Activated naive CD4-positive, alpha-beta T cell treated with anti-CD3 and anti-CD28 coated beads for 36 hours (primary cell): ENCODE measurements at places on chromosomes 3 and 15. TPM values are rescaled to one million over a fixed set of nuclear protein-coding genes. Genes with fewer than 3 reads are reported as not detected.

LRRC31 gene
- not detected for total RNA-seq

WNT5A gene
- not detected for total RNA-seq

DNA sequence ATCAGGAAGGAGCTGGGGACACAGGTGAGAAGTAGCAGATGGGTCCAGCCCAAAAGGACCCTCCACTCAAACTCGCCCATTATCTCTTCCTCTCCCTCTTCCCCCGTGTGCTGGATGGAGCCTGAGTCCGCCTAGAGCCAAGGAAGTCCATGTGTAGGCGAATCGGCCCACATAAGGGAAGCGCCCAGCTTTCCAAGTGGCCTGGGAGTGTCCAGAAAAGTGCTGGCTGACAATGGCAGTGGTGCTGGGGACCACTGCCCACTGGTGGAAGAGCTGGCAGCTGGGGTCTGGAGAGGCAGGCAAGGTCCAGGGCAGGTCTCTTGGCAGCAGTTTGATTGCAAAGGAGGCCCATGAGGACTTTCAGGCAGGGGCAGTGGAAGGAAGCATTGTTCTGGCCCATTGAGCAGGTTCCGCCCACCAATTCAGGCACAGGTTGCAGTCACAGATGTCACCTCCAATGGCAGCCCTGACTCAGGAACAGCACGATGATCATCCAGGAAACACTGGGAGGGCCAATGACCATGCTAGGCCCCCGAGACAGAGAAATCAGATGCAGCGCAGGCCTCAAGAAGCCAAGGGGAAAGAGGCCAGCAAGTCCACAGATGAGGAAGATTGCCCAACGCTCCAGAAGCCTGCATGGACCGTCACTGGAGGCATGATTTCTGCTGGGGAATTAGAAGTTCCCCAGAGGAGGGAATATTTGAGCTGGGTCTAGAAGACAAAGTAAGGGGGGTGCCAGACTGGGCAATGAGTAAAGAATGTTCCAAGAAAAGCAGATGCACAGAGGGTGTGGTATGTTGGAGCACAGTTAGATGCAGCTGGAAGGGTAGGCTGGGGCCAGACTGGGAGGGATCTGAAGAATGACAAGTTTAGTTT is 3.0 kb downstream of the MFGE8 start:
- H3K36me3 ChIP-seq: no peaks in the 10 kb centered on the region
- H3K27ac ChIP-seq: no peak overlapping the region
- DNase-seq: no peak
- H3K4me1 ChIP-seq: peaks cover 22% of the 10 kb centered on the region
- no peaks in the 10 kb centered on the region for H3K27me3 ChIP-seq
- H3K4me3 ChIP-seq: no peak overlapping the region

GRCh38 chr15:31023841-31024240 is 32.4 kb upstream of the MTMR10 start:
- no peaks in the 10 kb centered on the region for H3K36me3 ChIP-seq
- H3K4me1 ChIP-seq: no peaks in the 10 kb centered on the region
- no peak for DNase-seq
- H3K4me3 ChIP-seq: no peak overlapping the region
- H3K27ac ChIP-seq: no peak overlapping the region

GRCh38 chr3:7764115-7764514 is 737.5 kb upstream of the LMCD1 start:
- no peak overlapping the region for H3K4me3 ChIP-seq
- no peak overlapping the region for H3K27ac ChIP-seq
- H3K4me1 ChIP-seq: no peaks in the 10 kb centered on the region
- H3K27me3 ChIP-seq: no peaks in the 10 kb centered on the region

GRCh38 chr3:29751647-29752314 is 470.9 kb downstream of the RBMS3 start:
- H3K27me3 ChIP-seq: peaks cover 12% of the 10 kb centered on the region
- H3K27ac ChIP-seq: no peak overlapping the region
- no peak for DNase-seq

DNA sequence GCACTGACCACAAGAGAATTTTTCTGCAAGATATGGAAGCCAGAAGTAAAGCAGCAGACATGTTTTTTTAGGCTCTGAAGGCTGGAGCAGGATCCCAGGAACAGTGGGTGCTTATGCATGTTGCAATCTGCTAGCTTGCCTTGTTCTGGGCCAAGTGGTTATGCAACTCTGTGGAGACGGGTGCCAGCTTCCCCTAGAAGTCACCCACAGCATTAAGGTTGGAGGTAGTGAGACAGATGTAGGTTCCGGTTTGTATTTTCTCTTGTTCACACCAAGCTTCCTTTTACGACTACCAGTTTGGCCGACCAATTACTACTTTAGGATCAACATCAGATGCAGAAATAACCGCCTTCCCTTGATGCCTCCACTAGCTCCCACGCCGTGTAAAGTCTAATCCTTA is 11.1 kb downstream of the DPH3 start:
- H3K4me3 ChIP-seq: no peak overlapping the region
- H3K27ac ChIP-seq: no peak overlapping the region
- no peaks in the 10 kb centered on the region for H3K36me3 ChIP-seq
- H3K27me3 ChIP-seq: no peaks in the 10 kb centered on the region
- peaks cover 2% of the 10 kb centered on the region for H3K4me1 ChIP-seq

DNA sequence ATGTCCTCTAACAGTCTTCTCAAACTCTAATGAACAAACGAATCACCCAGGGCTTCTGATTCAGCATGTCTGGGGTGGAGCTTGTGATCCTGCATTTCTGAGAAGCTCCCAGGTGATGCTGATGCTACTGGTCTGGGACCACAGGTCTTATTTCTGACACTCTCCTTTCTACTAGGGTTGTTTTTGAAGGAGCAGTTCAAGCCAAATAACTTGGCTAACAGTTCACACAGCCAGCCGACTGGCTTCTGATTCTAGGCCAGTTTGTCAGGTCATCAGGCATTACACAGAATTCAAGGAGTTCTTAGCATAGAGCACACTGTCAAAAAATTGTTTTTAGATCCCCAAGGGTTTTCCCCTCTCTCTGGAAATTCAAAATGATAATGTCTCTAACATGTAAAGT is 100.7 kb downstream of the TIGIT start:
- no peak overlapping the region for H3K27ac ChIP-seq
- peaks cover 16% of the 10 kb centered on the region for H3K4me1 ChIP-seq
- DNase-seq: no peak
- H3K27me3 ChIP-seq: no peaks in the 10 kb centered on the region
- H3K4me3 ChIP-seq: no peak overlapping the region

- peak; percentile 81 for DNase-seq
- peaks cover 66% of the 10 kb centered on the region for H3K4me1 ChIP-seq
- peak overlapping the region; percentile 64 for H3K27ac ChIP-seq
- H3K36me3 ChIP-seq: peaks cover 43% of the 10 kb centered on the region
Observed at GRCh38 chr3:183513046-183513706, 42.3 kb downstream of the KLHL6 start.
